ENCODE measurements at places on chromosomes 7 and 10.

- DNase-seq: no peak
These were observed 32.5 kb downstream of the SUGCT start for GRCh38 chr7:40167291-40167690.

GRCh38 chr10:59577984-59578383 lies 131.7 kb downstream of the SLC16A9 start:
- DNase-seq: no peak

DNA sequence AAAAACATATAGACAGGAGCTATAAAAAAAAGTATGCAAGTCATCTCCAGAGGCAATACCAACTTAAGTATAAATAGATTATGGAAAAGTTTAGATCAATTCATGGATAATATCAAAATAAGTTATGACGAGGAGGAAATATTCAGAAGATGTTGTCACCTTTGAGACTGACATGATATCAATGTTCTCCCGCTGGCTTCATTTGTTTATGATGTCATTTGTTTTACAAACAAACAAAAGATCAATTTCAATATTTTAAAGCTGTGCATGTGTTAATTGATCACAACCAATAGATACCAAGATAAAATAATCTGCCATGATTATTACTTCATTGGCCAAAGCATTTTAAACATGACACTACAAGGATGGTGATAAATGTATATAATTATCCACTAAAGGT lies 43.5 kb downstream of the SLC16A12 start:
- no peak for DNase-seq

DNA sequence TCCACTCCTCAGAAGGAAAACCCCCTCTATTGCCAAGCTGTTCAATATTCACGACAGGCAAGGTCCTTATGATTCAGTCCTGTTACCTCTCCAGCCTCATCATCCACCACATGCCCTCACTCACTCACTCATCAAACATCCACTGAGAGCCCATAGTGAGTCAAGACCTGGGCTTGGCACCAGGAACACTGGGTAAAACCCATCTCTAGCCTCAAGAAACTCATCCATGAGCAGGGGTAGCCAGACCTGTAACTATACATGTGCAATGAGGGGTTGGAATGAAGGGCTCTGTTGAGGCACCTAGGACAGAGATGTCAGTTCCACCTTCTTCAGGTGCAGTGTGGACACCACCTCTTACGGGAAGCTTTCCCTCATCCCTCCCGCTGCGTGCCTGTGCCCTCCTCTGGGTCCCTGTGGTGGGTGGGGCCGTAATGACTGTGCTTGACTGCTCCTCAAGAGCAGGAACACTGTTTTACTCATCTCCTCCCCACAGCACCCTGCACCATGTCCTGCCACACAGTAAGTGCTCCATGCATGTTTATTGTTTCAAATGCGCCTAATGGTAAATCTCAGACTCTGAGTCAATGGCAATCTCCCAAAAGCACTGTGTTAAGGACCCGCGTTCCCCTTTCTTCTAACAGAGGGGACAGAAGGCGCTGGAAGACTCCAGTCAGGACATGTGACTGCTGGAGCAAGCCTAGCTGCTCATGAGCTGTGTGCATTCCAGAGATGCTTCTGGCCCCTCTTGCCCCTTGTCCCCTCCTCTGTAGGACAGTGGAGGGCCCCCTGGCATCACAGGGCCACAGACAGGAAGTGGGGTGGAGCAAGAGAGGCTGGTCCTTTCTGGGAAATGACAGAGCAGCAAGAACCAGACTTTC lies 95.4 kb downstream of the HIPK2 start:
- no peak for DNase-seq

DNA sequence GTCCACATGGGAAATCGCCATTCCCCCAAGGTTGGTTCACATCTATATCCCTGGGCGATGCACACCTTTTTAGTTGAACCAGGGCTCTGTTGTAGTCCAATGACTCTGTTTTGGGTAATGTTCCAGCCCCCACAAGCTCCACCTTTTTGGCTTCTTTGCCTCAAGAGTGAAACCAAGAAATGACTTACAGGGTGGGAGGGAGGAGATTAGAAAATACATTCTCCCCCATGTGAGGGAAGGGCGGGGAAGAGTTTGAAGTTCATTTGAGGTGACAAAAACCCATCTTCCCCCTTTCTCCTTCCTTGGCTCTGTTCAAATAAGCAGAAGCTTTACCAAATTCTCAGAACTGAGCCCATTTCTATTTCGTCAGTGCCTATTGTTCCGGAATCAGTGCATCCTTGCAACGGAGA lies 82.8 kb downstream of the GATA3 start:
- no peak for DNase-seq

GRCh38 chr7:134276951-134277350 lies 39.8 kb downstream of the SLC35B4 start:
- DNase-seq: no peak

DNA sequence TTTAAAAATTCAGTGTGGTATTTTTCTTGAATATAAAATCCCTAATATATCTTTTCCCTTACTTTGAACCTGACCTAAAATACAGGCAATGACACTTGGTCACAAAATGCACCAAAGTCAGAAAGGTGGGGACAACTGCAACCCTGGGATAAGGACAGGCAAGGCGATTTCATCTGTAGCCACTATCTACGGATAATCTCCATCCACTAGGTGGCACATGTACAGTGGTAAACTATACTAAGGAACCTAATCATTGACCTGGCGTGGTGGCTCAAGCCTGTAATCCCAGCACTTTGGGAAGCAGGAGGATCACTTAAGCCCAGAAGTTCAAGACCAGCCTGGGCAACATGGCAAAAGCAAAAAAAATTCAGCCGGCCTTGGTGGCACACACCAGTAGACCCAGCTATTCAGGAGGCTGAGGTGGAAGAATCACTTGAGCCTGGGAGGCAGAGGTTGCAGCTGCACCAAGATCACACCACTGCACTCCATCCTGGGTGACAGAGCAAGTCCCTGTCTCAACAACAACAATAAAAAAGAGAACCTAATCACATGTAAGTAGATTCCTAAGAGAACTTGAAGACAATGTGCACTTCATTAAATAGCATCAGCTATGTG lies 98.9 kb downstream of the KMT2C start:
- DNase-seq: no peak

- no peak for DNase-seq
These were observed 30.3 kb upstream of the KEL start for GRCh38 chr7:142992427-142992826.

DNA sequence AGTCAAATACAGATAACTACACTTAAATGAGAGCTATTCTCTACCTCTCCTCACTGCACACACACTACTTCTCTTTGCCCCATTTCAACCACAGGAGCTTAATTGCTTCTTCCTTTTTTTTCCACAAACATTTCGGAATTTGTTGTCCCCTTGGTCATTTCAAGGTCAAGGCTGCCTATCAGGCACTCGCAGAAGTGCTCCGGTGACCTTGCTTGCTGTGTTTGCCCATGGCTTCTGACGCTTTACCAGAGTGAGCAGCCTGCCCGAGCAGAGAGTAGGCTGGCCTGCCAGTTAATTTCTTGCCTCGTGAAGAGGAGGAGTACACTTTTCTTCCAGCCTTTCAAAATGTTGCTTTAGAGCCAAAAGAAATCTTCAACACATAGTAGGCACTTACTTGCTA lies 297.1 kb upstream of the LRGUK start:
- no peak for DNase-seq

DNA sequence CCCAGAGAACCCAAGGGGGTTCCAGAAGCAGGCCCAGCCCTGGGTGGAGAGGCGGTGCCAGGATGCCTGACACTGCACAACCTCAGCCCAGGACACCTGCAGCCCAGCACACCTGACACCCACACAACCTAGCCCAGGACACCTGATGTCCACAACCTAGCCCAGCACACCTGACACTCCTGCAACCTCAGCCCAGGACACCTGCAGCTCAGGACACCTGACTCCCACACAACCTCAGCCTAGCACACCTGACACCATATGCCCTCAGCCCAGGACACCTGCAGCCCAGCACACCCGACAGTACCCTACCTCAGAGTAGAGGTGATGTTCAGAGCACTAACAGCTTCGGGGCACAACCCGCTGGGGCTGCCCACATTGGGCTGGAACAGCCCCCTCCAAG lies 87.3 kb downstream of the PAXIP1 start:
- DNase-seq: no peak

DNA sequence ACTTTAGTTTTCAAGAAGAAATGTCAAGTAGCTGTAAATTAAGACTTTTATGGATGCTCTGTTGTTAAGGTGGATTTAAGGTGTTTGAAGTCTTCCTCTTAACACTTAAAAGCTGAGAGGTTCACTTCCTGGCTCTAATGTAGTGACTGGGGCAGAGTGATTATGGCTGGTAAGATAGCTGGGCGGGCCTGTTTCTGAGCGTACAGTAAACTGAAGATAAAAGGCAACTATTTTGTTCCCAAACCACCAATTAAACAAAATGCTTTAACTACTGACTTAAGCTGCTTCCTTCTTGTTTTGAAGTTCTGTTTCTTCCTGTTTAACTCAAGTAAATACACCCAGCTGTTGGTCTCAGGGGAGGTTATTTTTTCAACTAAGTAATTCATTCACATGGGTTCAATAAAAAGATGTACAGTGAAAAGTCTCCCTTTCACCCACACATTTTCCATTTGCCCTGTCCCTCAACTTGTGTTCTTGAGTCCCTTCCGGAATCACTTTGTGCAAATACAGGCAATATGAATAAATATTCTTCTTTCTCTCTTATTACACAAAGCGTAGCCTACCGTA lies 19.3 kb downstream of the VWA2 start:
- no peak for DNase-seq

- DNase-seq: no peak
These were observed 821 bp downstream of the SLC35B4 start for GRCh38 chr7:134315679-134316538.

GRCh38 chr7:31910191-31910590 lies 160.0 kb downstream of the PDE1C start:
- DNase-seq: no peak

DNA sequence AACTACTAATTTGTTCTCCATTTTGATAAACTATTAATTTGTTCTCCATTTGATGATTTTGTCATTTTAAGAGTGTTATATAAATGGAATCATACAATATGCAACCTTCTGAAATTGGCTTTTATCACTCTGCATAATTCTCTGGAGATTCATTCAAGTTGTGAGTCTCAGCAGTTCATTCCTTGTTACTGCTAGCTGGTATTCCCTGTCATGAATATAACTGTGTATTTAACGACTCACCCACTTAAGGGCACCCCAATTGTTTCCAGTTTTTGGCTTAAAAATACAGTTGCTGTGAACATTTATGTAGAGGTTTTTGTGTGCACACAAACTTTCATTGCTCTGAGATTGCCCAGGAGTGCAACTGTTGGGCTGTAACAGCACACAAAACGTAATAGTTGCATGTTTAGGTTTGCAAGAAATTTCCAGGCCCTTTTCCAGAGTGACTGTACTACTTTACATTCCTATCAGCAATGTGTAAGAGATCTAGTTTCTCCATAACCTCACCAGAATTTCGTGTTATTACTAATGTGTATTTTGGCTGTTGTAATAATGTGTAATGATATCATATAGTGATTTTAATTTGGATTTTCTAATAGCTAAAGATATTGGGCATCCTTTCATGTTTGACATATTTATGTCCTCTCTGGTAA lies 153.2 kb upstream of the ADCY1 start:
- no peak for DNase-seq

DNA sequence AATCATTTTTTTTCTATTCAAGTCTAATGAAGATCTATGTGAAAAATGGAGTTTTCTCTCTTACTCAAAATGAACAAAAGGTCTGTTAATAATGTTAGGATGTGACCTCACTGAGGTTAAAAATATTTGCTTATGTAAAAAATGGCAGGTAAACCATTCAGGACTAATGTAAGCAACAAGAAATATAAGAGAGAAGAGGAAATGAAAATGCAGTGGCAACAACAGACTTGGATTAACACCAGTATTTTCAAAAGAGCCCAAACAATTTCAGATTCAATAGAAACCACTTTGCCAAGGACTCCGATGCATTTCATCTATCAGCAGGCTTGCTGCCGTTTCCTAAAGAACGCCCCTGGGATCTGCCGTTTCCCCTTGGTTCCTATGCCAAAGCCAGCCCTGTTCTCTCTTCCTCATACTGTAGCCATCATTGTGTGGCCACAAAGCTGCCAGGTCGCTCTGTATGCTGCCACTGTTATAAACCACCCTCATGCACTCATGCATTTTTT lies 66.4 kb downstream of the MTURN start:
- no peak for DNase-seq

DNA sequence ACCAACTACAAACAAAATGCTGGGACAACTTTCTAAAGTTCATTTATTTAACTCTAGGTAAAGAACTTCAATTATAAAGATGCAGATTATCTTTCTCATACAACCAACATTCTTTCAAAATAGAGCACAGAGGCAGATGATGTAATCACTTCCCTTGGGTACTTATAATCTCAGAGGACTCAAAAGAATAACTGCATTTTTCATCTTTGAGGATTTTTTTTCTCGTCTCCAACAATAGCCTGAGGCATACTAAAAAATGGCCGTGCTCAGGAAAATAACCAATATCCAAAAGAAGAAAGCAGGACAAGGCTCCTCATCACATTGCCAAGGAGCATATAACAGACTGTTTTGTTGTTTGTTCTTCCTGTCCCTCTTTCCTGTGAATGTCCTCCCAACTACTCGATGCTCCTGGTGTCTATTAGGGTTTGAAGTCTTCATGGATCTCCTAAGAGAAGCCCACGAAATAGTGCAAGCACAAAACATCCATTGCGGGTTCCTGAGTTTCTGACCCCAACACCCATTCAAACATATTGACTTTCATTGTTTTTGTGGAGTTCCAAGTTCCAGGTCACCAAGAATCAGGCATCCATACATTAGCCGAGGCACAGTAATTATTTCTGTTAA lies 182.9 kb downstream of the SORCS1 start:
- DNase-seq: no peak

DNA sequence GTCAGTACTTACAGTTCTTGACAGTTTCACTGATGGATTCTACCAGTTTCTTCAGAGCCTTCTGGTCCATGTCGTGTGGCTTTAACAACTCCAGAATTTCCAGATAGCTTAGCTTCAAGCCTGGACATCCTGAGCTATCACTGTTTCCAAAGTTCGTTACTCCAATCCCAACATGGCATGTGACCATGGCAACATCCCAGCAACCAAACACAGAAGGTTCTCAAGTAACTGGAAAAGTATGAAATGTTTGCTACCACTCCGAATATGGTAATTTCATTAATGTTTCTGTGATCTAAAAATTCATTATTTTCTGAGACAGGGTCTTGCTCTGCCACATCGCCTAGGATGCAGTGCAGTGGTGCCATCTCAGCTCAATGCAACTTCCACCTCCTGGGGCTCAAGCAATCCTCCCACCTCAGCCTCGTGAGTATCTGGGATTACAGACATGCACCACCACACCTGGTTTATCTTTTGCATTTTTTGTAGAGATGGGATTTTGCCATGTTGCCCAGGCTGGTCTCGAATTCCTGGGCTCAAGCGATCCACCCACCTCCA lies 29.3 kb downstream of the RBM48 start:
- DNase-seq: no peak

- DNase-seq: no peak
These were observed 675.4 kb upstream of the AUTS2 start for GRCh38 chr7:68922850-68923249.

GRCh38 chr10:34609287-34609940 lies 205.7 kb downstream of the PARD3 start:
- DNase-seq: no peak

GRCh38 chr7:92158660-92159575 lies 20.0 kb downstream of the LRRD1 start:
- no peak for DNase-seq

GRCh38 chr7:29811586-29811985 lies 5.3 kb downstream of the WIPF3 start:
- no peak for DNase-seq
